Cardiac fibroblast (primary cell): ENCODE measurements at places on chromosomes 12 and 14.

- no peak for DNase-seq
Observed at GRCh38 chr14:64680714-64681065, 23.5 kb upstream of the PLEKHG3 start.

DNA sequence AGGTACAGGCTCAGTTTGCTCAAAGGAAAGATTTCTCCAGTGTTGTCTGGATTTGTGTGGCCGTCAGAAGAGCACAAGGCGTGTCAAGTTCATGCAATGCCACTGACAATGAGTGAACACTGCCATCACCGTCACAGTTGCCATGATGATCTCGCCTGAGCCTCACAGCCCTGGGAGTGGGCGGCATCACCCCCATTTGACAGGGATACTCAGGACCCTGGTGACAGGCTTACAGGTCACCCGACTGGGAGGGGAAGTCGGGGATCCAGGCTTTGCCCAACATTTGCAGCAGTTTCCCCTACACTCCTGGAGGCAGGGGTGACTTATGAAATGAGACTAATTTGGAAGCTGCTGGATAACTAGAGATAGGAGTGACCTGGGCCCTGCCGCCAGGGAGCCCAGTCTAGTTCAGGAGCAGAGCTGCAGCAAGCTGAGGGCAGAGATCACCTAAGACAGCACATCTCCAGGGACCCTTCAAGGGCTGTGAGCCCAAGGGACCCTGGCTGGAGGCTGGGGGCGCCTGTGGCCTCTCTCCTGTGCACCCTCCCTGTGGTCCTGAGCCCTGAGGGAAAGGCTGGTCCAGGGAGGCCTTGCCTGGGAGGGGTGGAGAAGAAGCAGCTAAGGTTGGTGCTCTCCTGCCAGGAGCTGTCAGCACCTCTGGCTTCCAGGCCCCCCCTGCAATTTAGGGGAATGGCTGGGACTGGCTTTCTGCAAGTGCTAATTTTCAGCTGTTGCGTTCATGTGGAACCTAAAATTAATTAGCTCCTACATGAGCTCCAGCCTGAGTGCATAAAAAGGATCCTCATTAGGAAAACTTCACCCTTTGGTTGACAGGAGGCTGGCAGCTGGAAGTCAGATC lies 32.4 kb upstream of the BEGAIN start:
- no peak for DNase-seq

DNA sequence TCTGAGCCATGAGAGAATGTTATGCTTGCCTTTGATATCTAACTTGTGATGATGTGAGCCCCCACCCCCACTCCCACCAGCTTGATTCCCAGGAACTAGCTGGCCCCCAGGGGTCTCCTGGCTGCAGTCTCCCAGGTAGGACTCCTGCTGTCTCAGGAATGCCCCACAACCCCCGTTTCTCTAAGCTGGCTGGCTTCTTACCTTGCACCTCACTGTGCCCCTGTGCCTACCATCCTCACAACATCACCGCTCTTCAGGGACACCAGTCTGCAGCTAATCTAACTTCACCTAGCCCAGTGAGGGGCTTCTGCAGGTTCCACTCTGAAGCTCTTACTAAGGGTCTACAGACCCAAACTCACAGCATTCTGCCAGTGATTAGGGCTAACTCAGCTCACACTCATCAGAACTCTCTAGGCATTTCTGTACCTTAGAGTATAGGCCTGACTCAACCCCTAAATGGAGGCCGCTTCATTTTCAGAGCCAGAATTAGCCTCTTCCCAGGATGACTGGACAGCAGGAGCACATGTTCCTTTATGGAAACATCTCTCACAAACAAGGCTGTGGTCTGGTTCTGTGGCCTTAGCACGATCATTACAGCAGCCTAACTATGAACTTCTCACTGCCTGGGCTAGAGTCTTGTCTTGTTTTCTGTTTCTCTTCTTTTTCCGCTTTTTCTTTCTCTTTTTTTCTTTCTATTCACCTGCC lies 72.8 kb upstream of the IFNG-AS1 start:
- DNase-seq: no peak

DNA sequence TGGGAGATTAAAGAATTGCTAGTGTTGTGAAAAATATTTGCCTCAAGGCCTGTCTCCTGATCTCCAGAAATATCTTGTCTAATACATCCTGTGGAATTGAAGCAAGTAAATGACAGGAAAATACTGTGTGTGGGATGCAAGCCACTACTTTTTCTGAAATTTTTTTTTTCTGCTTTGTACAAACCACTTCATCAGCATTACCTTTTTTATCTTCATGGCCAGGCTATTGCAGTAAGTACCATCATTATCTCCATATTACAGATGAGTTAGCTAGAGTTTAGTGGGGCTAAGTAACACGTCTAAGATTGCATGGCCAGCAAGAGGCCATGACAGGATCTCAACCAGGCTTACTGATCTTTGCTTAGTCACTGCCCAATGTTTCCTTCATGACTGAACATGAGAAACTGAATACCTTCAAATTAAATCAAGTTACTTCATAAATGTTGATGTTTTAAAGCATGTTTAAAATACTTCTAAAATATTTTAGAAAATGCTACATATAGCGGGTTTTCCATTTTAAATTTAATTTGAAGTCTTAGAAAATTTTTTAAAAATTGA lies 273.7 kb downstream of the SLC6A15 start:
- DNase-seq: no peak

DNA sequence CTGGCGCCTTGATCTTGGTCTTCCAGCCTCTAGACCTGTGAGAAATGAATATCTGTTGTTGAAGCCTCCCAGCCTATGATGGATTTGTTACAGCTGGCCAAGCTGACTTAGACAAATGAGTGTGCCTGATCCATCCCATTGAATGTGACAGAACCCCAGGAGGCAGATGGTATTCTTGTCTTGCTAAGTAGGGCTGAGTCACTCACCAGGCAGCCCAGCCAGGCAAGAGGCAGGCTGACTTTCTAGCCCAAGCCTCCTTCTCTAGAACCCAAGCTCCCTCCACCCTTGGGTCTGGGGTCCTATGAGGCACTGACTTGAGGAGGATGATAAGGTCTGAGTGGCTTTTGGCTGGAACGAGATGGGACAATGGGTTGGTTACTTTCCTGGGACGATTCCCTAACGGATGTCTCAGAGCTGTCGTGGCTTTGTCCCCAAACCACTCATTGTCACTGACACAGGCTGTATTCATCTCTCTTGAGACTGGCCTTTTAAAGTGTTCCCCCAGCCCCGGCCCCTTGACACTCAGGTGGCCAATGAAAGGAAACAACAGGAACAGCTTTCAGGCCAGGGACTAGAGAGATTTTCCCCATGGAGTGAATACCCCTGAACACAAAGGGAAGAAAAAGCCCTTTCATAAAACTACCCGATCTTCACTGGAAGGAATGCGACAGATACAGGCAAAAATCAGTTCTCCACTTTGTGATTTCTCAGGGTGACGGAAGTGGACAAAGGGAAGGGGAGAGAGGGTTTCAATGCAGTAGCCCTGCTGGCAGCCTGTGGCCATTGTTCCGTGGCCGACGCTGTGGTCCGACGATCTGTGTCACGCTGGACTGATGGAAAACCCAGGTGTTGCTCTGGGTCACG lies 264.2 kb downstream of the AACS start:
- DNase-seq: peak; percentile 4

DNA sequence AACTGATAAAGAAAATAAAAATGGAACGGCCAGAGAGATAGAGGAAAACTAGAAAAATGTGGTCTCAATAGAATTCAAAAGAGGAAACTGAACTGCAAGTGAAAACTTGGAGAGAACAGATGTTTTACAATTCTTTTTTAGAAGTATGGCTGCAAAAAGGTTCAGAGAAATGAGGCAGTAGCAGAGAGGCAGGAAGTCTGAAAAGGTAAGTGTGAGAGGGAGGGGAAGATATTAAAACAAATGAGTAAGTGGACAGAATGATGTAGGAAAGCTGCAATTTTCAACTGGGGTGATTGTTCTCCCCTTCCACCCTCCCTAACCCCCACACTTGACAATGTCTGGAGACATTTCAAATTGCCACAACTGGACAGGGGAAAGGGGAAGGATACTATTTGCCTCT lies 12.9 kb downstream of the BTBD7 start:
- no peak for DNase-seq
